Stimulated activated CD4-positive, alpha-beta T cell treated with anti-CD3 and anti-CD28 coated beads, TNF-alpha, amount 100 ng/mL, for 48 hours (primary cell): ENCODE measurements at places on chromosomes 16 and 17.

DNA sequence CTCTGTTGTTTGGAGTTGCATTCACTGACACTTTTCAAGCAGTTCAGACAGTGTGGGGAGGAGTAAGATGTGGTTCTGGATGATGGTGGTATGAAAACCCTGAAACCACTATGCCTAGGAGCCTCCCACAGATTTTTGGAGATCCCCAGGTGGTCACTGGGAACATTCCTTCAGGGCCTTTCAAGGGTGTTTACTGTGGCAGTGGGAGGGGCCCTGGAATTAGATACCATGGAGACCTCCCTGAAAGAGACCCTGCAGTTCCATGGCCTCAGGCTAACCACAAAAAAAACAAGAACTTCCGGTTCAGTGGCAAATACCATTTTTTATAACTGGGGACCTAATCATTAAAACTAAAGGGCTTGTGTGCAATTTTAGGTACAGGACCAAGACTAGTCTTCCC, 79.9 kb downstream of the TMEM100 start:
- no peak for DNase-seq

GRCh38 chr17:66839616-66840015, 4.7 kb downstream of the CACNG5 start:
- DNase-seq = no peak

- DNase-seq = no peak
Measured at GRCh38 chr16:66741169-66741900, 10.1 kb downstream of the DYNC1LI2 start.

- no peak for DNase-seq
Measured at GRCh38 chr16:88881007-88881615, 14.7 kb upstream of the PABPN1L start.

GRCh38 chr16:85490407-85491057, 122.6 kb upstream of the GSE1 start:
- DNase-seq = no peak

- no peak for DNase-seq
Measured at GRCh38 chr16:52528393-52529065, 18.4 kb downstream of the TOX3 start.

- no peak for DNase-seq
Measured at GRCh38 chr17:42475121-42475520, 16.4 kb downstream of the ATP6V0A1 start.

DNA sequence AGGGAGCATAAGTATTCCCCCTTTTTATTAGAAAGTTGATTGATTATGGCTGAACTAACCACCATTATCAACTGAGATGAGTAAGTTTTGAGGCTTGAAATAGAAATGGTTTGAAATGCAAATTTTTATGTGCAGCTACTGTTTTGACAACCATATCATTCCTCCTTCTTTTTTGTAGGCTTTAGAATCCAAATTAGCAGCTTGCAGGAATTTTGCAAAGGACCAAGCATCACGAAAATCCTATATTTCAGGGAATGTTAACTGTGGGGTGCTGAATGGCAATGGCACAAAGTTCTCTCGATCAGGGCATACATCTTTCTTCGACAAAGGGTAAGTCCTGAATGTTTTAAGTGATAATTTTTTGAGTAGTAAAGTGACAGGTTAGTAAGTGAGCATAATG, 24.1 kb downstream of the NDEL1 start:
- DNase-seq = no peak

- DNase-seq = no peak
Measured at GRCh38 chr17:41975099-41976083, 8.8 kb downstream of the CNP start.

GRCh38 chr17:48444516-48445247, 14.7 kb upstream of the SKAP1 start:
- no peak for DNase-seq

- DNase-seq = no peak
Measured at GRCh38 chr17:10118788-10119130, 79.6 kb downstream of the GAS7 start.

GRCh38 chr17:8556074-8556473, 74.5 kb downstream of the MYH10 start:
- DNase-seq = no peak

- no peak for DNase-seq
Measured at GRCh38 chr16:672851-673250, 2.6 kb upstream of the RHBDL1 start.

DNA sequence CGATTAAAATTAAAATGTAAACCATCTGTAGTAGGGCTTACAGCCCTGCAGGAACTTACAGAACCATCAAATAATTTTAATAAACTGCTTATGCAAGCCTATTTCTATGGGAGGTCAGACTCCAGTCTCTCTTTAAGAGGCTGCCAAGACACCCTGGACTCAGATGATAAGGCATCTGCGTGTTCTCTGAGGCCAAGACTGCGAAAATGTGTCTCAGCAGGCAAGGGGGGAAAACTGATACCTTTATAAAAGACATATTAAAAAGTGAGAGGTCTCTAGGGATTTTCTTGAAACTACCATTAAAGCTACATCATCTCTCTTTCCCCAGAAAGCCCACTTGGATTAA, 32.2 kb downstream of the MPHOSPH6 start:
- no peak for DNase-seq

DNA sequence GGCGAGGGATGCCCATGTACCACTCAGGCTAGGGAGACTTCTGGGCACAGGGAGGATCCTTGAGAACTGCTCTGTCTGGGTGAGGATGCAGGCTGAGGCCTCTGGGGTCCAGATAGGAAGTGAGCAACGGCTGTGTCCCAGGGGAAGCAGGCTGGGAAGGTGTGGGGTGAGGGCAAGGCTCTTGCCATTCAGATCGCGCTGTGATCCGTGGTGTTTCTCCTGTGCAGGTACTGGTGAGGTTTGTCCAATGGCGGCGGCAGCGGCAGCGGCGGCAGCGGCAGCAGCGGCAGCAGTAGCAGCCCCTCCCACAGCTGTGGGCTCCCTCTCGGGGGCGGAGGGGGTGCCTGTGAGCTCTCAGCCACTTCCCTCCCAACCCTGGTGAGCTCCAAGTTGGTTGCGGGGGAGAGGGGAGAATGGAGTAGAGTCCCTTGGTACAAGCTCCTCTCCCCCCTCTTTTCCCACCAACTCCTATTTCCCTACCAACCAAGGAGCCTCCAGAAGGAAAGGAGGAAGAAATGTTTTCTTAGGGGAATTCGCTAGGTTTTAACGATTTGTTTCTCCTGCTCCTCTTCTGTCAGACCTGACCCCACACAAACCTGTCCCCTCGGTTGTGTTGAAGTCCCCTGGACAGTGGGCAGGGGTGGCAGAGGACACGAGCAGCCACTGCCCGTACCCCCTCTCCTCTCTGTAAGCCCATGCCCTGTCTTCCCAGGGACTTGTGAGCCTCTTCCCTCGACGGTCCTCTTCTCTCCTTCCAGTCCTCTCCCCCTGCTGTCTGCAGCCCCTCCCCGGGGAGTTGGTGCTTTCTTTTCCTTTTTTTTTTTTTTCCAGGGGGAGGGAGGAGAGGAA, 1.9 kb upstream of the PRRT2 start:
- DNase-seq = no peak

GRCh38 chr17:52384695-52385094, 226.2 kb upstream of the CA10 start:
- DNase-seq = no peak

GRCh38 chr17:41061964-41062363, 2.0 kb upstream of the KRTAP2-3 start:
- DNase-seq = no peak

GRCh38 chr17:1997927-1998742, 27.0 kb downstream of the RTN4RL1 start:
- DNase-seq = no peak

GRCh38 chr17:39955726-39956225, 7.0 kb upstream of the GSDMA start:
- DNase-seq = no peak

GRCh38 chr16:51151435-51151960, 428 bp upstream of the SALL1 start:
- DNase-seq = no peak

- DNase-seq = no peak
Measured at GRCh38 chr17:35171834-35172233, 22.4 kb downstream of the SLC35G3 start.

GRCh38 chr17:51434434-51435170, 174.3 kb downstream of the UTP18 start:
- DNase-seq = no peak

DNA sequence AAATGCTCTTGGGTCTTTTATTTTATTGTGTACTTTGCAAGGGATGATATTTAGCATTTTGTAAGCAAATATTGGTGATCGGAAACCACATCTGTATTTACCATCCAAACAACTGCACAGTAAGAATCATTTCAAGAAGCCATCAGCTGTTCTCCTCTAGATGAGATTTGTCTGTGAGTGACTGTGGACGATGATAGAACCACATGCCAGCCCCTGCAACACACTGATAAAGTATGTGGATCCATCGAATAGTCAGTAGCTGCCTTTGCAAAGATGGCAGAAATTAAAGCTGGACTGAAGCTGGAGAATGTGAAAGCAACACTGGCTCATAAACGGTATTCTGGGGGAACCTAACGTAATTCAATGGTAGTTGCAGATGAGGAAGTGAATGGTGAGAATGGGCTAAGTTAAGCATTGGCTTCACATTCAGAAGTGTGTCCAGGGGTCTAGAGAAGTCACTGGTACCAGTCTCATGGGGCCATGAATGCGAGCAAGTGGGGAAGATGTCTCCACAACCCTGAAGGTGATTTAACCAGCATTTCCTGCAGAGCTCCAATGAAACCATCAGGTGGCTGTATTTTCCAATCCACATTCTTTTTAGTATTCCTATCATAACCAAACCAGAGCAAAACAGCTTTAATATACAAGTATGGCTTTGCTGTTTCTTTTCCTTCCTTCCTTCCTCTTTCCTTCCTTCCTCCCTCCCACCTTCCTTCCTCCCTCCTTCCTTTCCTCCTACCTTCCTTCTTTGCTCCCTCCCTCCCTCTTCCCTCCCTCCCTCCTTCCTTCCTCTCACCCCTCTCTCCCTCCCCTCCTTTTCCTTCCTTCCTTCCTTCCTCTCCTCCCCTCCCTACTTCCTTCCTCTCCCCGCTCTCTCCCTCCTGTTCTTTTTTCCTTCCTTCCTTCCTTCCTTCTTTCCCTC, 169.4 kb downstream of the ABCA8 start:
- DNase-seq = no peak

DNA sequence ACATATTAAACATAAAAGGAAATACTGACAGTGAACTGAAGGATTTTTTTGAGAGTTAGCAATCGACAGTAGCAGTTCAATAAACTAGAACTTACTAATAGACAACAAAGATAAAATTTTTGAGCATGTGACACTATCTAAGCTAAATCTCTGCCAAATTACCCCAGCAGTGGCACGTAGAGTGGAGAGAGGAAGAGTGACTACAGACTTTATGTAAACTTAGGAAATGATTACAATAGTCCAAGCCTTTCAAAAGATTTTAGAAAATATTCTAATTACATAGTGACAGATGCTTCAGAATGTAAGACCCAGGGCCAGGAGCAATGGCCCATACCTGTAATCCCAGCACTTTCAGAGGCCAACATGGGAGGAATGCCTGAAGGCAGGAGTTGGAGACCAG, 52.4 kb downstream of the CFDP1 start:
- DNase-seq = no peak

- no peak for DNase-seq
Measured at GRCh38 chr17:80109713-80110446, 8.5 kb downstream of the GAA start.

GRCh38 chr17:80605326-80606066, 60.9 kb downstream of the RPTOR start:
- peak; percentile 52 for DNase-seq

GRCh38 chr16:4377573-4378154, 6.0 kb downstream of the VASN start:
- no peak for DNase-seq

- no peak for DNase-seq
Measured at GRCh38 chr16:88948781-88949490, 28.1 kb downstream of the CBFA2T3 start.

GRCh38 chr16:81711657-81712319, 67.3 kb upstream of the PLCG2 start:
- DNase-seq = no peak

DNA sequence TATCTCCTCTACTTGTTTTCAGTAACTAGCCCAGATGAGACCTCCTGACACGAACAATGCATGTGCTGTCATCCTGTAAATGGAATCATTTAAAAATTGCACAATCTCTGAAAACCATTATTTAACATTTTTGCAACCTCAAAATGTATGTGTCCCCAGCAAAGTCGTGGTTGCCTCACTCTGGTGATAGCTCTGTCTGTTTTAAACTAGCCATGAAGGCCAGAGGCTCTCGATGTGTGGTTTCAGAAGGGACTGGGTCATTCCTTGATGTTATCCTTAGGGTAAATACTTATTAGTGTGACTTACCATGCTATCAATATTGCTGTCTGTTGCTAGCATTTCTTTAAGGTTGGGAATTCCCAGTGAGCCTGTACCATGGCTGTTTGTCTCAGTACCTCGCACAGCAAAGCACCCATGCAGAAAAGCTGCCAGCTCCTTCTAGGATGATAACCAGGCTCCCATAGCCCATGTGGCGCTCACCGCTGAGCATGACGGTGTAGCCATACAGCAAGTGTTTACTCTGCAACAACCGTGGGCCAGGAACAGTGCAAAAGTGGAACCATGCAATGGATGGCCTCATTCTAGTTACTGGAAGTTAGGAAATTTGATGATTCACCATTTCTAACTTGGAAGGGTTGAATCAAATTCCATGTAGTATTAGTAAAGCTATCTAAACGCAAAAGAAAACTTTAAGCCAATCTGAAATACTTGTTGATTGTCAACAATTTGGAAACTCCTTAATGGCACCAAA, 2.9 kb upstream of the PGS1 start:
- no peak for DNase-seq

DNA sequence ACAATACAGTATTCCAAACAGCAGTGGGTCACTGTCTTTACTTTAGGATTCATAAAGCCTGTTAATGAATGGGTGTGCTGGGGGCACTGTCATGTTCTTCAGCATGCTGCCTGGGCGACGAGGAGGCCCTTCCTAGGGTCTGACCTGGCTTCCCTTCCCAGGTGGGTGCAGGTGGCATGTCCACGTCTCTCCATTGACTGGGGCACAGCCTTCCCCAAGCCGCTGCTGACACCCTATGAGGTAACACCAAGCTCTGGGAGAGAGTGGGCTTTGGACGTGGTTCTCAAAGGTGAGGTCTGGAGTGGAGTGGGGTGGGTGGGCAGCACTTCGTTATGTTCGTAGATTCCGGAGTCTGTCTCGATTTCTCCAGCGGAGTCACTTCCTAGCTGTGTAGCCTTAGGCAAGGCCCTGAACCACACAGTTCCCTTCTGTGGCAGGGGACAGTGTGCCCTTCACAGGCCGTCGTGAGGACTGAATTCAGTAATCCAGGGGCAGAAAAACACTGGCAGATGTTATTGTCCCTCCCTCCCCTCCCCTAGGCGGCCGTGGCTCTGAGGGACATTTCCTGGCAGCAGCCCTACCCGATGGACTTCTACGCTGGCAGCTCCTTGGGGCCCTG, 771 bp upstream of the OVCA2 start:
- no peak for DNase-seq

- DNase-seq = no peak
Measured at GRCh38 chr16:777826-778225, 10.4 kb downstream of the RPUSD1 start.
